ENCODE measurements at places on chromosomes 4 and X.

DNA sequence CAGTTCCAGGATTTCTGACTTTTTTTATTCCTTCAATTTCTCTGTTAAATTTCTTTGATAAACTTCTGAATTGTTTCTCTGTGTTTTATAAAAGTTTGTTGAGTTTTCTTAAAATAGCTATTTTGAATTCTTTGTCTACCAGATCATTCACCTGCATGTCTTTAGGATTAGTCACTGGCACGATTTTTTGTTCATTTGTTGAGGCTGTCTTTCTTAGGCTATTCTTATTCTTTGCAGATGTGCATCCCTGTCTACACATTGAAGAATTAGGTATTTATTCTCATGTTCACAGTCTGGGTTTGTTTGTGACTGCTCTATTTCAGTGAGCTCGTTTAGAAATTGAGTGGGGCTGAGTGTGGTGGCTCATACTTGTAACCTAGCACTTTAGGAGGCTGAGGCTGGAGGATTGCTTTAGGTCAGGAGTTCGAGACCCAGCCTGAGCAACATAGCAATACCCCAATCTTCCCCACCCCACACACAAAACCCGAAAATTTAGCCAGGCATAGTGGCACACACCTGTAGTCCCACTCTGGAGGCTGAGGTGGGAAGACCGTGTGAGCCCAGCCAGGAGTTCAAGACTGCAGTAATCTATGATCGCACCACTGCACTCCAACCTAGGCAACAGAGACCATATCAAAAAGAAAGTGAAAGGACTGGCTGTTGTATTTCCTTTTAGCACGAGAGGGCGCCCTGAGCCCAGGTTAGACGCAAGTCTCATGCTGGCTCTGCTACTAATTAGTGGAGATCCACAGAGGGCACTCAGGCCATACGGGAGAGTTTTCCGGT lies 42.0 kb downstream of the F8 start:
- DNase-seq: peak; percentile 66

GRCh38 chr4:71188156-71188640 lies 150.6 kb upstream of the SLC4A4 start:
- no peak for DNase-seq

GRCh38 chrX:6363188-6363587 lies 134.5 kb upstream of the NLGN4X start:
- no peak for DNase-seq

DNA sequence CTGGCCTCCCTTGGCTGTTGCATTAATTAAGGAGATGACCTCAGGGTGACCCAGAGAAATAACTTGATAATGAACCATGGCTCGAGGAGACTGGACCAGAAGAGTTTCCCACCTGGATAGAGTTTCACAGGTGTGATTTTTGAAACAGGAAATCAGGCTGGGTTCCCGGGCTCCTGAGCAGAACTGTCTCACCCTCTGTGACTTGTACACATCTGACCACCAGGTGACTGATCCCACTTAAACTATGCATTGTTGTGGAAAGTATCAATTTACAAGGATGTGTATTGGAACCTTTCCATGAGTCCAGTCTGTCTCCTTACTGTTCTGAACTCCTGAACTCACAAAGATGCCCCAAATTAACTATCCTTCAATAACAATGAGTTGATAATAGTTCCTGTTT lies 220.3 kb downstream of the PTTG2 start:
- DNase-seq: no peak

DNA sequence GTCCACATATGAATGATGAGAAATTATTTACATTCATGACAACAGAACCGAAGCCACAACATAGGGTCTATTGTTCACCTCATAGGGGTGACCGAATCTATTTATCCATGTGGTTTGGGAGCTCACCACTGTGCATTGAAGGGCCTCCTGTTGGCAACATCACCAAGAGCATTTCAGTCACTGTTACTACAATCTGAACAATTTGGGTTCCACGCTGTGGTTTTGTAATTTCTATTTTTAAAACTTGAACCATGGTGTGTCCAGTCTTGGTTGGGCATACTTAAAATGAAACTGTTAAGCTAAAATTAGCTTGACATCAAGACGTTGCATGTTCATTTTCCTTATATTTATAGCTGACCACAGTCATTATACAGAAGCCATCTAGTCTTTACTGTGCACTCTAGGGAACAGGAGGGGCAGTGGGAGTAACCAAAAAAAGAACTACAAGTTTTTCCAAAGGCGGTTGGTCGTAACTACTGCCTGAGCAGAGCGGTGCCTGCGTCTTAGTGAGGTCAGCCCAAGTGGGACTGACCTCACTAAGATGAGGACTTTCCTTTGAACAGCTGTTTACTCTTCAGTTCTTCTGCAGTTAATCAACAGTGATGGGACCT lies 192.1 kb downstream of the SPRY1 start:
- DNase-seq: no peak

- no peak for DNase-seq
Measured at GRCh38 chrX:25810202-25810601, 327.9 kb upstream of the MAGEB18 start.

- no peak for DNase-seq
Measured at GRCh38 chrX:132444936-132445335, 43.9 kb downstream of the MBNL3 start.

GRCh38 chr4:109368661-109369060 lies 65.0 kb upstream of the SEC24B start:
- DNase-seq: no peak

- no peak for DNase-seq
Measured at GRCh38 chr4:118784776-118785175, 51.1 kb downstream of the SEC24D start.

GRCh38 chr4:181637186-181638105 lies 605.8 kb upstream of the TENM3 start:
- DNase-seq: no peak

- no peak for DNase-seq
Measured at GRCh38 chr4:56345458-56345857, 41.8 kb downstream of the AASDH start.

- no peak for DNase-seq
Measured at GRCh38 chr4:5552451-5552850, 155.9 kb downstream of the EVC2 start.

DNA sequence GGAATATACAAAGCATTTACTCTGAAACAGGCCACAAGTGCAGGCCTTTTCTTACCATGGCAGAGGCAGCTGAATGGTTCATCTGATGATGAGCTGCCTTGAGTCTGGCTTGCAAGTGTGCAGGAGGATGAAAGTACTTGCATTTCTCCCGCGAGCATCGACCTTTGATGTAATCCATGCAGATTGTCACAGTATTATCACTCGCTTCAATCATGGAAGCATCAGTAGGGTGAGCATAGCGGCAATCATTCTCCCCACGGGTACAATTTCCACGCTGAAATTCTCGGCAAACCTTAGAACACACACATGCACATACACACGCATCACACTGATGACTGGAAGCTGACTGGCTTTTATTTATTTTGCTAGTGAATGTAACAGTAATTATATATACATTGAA lies 98.0 kb downstream of the MBNL3 start:
- no peak for DNase-seq

DNA sequence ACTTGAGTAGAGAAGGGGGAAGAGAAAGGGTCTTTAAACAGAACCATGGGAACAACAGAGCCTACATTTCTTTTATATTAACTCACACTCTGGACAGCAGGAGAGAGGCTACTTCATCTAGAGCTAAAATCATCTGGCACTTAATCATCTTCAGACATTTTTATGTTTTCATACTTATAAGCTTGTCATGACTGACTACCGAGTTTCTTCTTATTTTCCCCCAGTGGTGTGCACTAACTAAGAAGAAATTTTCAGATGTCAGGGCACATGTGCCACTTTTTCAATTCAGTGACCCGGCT lies 11.8 kb upstream of the RTL5 start:
- no peak for DNase-seq

- DNase-seq: no peak
Measured at GRCh38 chrX:45623266-45623665, 422.6 kb upstream of the DIPK2B start.

GRCh38 chr4:101370663-101371210 lies 23.4 kb upstream of the PPP3CA start:
- DNase-seq: no peak

DNA sequence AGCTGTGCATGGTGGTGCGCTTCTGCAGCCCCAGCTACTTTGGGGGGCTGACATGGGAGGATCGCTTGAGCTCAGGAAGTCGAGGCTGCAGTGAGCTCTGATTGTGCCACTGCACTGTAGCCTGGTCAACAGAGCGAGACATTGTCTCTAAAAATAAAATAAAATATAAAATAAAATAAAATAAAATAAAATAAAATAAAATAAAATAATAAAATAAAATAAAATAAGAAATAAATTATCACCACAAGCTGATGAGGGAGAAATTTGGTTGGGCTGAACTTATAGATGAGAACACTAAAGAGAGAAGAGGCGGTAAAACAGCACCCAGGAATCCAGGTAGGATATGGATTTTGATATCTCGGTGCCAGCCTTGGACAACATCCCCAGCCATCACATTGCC lies 933.7 kb downstream of the NLGN4X start:
- DNase-seq: no peak

- DNase-seq: no peak
Measured at GRCh38 chr4:111546881-111547280, 598.4 kb upstream of the FAM241A start.

- no peak for DNase-seq
Measured at GRCh38 chrX:40922307-40922706, 162.9 kb upstream of the USP9X start.

GRCh38 chr4:170399581-170400293 lies 310.0 kb upstream of the AADAT start:
- no peak for DNase-seq

GRCh38 chrX:110794601-110795000 lies 1.0 kb downstream of the CHRDL1 start:
- DNase-seq: no peak

DNA sequence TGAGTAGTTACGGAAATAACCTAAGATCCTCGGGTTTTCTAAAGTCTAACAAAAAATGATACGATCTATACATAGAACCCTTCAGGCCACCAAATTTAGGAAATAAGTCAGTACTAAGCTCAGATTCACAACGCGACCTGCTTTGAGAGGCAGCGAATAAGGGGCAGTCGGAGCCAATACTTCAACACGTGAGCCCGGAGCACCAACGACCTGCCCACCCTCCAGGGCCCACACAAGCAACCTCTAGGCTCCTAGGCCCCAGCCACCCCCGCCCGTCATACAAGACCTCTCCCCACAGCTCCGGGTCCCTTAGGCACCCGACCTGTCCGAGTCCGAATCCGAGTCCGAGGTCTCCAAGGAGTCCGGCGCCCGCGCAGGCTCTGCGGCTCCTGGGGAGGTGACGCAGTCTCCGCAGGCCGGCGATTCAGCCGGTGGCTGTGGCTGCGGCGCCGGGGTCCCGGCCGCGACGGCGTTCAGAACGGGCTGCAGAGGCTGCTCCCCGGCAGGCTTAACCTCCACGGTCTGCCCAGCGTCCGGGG lies 580 bp downstream of the NAF1 start:
- DNase-seq: peak; percentile 41

DNA sequence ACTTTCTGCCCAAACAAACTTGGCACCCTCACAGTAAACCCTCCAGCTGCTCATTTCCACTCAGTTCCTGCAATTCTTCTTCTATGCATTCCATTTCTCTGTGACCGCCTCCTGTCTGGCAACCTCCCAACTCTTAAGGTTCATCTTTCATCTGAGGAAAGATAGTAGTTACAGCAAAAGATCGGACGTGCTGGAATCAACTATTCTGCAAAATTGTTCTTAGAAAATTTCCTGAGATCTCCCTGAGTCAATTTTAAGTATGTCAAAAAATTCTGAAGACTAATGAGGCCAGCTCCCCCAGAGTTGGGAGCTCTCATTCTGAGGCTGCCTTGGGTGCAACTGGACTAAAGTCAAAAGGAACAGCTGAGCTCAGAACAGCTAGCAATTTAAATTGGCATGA lies 1026.0 kb downstream of the ADGRL3 start:
- no peak for DNase-seq

GRCh38 chr4:13705521-13706041 lies 78.1 kb upstream of the BOD1L1 start:
- no peak for DNase-seq

GRCh38 chr4:13555325-13555724 lies 11.0 kb upstream of the NKX3-2 start:
- DNase-seq: no peak

GRCh38 chrX:120260369-120260768 lies 9.8 kb downstream of the ZBTB33 start:
- no peak for DNase-seq

DNA sequence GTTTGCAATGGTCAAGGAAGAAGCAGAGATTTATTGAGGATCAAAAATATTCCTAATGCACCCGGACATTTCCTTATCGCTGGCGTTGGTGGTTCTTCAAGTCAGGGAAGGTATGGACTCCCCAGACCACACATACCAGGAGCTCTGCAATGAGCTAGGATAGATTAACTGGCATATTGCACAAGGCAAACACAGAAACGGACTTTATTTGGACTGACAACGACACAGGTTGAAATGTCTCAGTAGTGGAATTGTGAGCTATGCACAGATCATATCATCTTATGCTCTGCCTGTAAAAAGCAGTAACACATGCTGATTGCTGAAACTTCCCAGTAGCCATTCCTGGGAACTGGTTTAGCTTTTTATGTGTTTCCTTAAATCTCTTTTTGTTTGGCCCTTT lies 1.7 kb downstream of the TSPAN7 start:
- no peak for DNase-seq

DNA sequence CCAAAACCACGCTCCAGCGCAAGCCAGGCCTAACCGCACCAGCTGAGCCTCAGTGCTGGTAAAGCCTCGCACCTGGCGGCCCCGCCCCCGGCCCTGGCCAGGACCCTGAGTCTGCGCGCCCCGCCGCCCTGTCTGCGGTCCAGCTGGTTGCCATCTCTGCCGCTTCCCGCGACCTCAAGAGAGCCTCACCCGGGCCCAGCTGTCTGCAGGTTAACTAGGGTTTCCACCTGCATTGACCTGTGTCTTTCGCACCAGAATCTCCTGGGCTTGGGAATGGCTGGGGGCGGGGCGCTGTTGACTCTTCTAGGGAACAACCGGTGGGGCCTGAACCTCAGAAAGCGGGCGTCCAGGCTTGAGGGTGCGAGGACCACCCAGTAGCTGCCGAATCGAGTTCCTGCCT lies 207.7 kb upstream of the PRPS2 start:
- DNase-seq: no peak

DNA sequence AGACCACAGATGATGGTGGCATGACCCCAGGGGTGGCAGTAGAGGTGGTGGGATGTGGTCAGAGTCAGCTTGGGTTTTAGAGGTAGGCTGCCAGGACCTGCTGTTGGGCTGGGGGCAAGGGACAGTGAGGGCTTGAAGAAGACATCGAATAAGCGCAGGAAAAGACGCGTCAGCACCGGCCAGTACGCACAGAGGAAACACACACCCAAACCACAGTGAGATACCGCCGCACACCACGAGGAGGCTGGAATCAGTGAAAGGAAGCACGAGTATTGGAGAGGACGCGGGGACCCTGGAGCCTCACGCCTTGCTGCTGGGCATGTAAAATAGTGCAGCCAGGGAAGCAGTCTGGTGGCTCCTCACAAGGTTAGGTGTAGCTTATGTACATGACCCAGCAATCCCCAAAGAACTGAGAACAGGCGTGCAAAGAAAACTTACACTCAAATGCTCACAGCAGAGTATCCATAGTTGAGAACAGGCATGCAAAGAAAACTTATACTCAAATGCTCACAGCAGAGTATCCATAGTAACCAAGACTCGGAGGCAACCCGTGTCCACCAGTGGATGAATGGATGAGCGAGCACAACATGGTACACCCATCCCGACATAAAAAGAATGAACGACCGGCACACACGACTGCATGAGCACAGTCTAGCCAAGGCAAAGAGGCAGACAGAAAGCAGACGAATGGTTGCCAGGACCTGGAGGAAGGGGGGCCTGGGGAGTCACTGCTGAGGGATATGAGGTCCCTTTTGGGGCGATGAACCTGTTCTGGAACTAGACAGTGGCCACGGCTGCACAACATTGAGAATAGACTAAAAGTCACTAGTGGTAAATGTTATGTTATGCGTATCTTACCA lies 13.3 kb downstream of the PDZD4 start:
- no peak for DNase-seq
